ENCODE measurements at places on chromosomes 12 and 14.

DNA sequence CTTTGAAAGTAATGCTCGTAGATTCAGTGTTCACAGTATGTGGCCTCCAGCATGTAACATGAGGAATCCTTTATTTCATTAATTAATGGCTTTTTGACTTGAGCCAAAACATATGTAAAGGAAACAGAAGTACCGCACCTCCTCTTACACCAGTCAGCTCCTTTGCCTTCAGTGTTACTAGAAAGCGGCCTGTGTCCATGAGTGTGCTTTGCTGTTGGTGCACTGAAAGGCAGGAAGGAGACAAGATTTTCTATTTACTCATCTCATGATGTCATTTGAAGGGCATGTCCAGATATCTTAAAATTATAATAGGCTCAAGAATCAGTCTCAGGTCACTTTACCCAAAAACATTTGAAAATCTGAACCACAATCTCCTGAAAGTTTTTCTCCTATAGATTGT lies 9.9 kb upstream of the CCT2 start:
- no peak for DNase-seq

DNA sequence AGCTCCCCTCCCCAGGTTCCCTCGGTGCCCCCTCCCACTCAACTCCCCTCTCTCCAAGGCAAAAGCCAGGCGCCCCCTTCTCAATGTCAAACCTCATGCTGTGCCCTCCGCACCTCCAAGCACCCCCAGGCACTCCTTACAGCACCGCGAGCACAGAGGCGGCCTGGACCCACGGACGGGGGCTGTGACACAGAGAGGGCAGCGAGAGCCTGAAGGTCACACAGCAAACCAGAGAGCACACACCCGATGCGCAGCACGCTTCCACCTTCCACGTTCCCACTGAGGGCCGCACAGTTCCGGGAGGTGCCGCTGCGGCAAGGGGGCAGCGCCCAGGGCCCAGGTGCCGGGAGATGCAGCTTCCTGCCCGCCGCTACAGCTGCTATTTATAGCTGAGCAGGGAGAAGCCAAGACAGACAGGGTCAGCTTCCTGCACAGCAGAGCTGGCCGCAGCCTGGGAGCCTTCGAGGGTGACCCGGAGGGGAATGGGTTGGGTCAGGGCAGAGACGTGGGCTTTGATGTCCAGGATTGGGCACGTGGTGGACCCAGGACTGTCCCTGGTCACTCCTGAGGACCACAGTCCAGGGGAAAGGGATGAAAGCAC lies 12.9 kb downstream of the NCOR2 start:
- DNase-seq: peak; percentile 44

GRCh38 chr12:47717443-47718193 lies 7.7 kb downstream of the ENDOU start:
- DNase-seq: peak; percentile 87

DNA sequence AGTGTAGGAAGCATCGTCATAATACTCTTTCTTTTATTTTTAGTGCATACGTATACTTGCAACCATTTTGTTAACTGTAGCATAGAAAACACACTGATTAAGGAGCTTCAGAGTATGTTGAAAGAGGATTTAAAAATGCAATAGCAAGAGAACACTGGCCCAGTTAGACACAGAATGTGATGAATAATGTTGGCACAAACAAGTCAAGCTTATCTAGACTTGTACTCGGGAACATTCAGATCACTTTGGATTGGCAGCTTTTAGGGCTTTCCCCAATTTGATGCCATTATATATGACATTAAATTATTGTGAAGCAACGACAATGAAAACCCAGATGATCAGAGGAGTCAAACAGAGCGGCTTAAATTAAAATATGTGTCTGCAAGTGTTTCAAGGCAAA lies 468.1 kb downstream of the PRKD1 start:
- no peak for DNase-seq

DNA sequence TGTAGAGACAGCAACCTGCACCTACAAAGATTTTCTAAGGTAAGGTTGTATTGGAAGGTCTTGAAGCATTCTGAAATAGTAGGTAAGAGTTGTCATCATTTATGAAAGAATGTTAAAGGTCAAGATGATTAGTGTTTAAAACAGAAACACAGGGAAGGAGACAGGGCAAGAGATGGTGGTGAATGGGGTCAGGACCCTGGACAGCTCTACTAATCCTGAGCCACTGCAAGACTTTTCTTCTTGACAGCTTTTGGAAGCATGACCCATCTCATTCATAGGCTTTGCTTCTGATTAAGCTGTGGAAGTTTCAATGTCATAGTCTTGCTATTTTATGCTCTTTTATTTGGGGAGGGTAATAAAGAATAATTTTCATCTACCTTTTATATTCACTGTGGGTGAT lies 75.5 kb upstream of the CAND1 start:
- peak; percentile 43 for DNase-seq

DNA sequence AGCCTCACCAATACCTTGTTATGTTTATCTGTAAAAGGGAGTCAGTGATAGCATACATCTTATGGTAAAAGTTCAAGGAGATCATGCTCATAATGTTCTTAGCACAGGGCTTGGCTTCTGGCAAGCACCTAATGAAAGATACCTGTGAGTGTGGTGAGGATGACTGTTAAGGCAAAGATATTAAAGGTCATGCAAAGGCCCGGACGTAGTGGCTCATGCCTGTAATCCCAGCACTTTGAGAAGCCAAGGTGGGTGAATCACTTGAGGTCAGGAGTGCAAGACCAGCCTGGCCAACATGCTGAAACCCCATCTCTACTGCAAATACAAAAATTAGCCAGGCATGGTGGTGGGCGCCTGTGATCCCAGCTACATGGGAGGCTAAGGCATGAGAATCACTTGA lies 425.9 kb upstream of the TBX3 start:
- no peak for DNase-seq

GRCh38 chr12:3189282-3189681 lies 112.1 kb downstream of the TSPAN9 start:
- DNase-seq: no peak

- no peak for DNase-seq
Observed at GRCh38 chr14:98651037-98651436, 621.0 kb downstream of the BCL11B start.
